Stimulated activated CD8-positive, alpha-beta memory T cell treated with anti-CD3 and anti-CD28 coated beads, Interleukin-7, amount 100 ng/mL, for 48 hours (primary cell): ENCODE measurements at places on chromosomes 11 and 22.
A peak's percentile ranks its signal among the peaks of the same experiment; 100 is the strongest.

DNA sequence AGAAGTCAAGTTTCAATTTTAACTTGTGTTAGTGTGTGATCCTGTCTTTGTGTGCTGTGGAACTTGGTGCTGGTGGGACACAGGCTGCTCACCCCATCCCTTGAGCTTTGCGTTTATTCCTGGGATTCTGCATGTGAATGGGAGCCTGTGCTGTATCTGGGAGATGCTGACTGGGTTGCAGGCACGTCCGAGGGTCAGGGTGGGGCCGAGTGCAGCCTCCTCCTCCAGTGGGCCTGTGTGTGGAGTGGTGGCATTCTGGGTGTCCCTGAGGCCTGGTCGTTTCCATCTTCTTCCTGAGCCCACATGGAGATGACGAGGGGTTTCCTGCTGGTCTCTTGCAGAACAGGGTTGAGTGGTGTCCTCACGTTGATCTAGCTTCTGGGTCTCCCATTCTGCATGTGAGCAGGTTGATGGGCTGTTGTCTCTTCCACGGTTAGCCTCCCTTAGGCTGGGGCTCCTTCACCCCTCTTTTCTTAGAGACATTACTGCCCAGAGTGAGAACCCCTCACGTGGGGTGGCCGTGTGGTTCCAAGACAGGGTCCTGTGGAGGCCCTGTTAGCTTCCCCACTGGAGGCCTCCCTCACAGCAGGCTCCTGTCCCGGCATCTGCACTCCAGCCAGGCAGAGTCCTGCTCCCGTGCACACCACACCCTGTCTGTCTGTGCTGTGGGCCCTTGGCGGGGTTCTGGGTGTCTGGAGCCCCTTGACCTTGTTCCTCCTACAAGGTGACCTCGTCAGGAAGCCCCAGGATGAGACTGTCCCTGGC is 4.9 kb downstream of the PTDSS2 start:
- DNase-seq = no peak

GRCh38 chr22:46122980-46123693 is 27.2 kb upstream of the PPARA start:
- no peak for DNase-seq

- DNase-seq = peak; percentile 51
Observed at GRCh38 chr11:44893846-44894617, 56.7 kb downstream of the TP53I11 start.

- peak; percentile 64 for DNase-seq
Observed at GRCh38 chr22:41092023-41092817, at the start of gene EP300. EP300 (plus strand) TSS chr22:41092592; CDS start chr22:41093005, 413 bp downstream.

GRCh38 chr22:28407645-28408044 is 272.0 kb downstream of the TTC28 start:
- no peak for DNase-seq

- no peak for DNase-seq
Observed at GRCh38 chr11:93906486-93906885, 56.1 kb upstream of the VSTM5 start.

GRCh38 chr11:8107642-8108041 is 26.6 kb downstream of the TUB start:
- no peak for DNase-seq

- DNase-seq = no peak
Observed at GRCh38 chr11:119486691-119487259, 63.8 kb upstream of the THY1 start.

GRCh38 chr11:123469089-123469488 is 39.0 kb downstream of the GRAMD1B start:
- DNase-seq = no peak

GRCh38 chr11:76663912-76664440 is 6.6 kb downstream of the LRRC32 start:
- no peak for DNase-seq

GRCh38 chr11:20193307-20193706 is 33.0 kb upstream of the DBX1 start:
- no peak for DNase-seq

DNA sequence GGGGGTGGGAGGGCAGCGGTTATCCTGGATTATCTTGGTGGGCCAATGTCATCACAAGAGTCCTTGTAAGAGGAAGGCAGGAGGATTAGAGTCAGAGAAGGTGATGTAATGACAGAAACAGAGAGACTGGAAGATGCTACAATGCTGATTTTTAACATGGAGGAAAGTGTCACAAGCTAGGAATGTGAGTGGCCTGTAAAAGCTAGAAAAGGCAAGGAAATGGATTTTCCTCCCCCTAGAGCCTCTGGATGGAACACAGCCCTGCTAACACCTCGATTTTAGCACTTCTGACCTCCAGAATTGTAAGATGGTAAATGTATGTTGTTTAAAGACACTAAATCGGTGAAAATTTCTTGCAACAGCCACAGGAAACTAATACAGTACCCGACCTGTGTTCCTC is 109.3 kb downstream of the MN1 start:
- DNase-seq = no peak

GRCh38 chr22:37618072-37618656 is 9.5 kb downstream of the GGA1 start:
- no peak for DNase-seq

DNA sequence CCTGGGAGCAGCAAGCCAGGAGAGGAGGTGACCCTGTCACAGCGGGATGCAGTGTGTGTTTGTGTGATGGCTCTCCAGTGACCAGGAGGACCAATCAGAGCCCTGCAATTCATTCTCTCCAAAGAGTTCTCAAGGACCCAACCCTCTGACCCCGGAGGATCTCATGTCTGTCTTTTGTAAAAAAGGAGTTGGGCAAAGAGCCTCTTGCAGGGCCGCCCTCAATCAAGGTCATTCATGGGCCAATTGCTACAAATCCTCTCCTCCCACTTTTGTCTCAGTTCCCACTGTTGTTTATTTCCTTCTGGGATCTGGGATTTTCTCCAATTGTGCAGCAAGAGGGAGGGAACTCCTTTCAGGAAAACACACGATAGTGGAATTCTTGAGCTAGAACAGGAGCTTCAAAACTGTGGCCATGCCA is 4.0 kb downstream of the TECTA start:
- DNase-seq = no peak

GRCh38 chr11:44737245-44738085 is 10.7 kb downstream of the TSPAN18 start:
- DNase-seq = no peak

GRCh38 chr11:91261513-91261912 is 963.1 kb upstream of the FAT3 start:
- DNase-seq = no peak

- no peak for DNase-seq
Observed at GRCh38 chr11:3933165-3933628, 77.7 kb downstream of the STIM1 start.

DNA sequence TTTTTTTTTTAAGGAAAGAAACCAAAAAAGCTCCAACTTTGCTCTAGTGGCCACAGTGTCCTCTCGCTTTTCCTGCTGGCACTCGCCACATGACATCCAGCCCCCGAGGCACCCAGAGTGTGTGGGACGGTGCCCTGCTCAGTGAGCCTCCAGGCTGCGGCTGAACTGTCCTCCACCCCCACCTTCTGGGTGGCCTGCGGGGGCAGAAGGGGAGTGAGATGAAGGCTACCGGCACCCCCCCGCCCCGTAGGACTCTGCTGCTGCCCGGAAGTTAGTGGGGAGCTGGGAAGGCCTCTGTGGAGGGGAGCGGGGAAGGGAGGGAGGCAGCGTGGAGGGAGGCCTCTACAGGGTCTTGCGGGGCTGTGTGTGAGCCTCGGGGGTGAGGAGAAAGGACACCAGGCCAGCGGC is 264.4 kb downstream of the CTTN start:
- no peak for DNase-seq

DNA sequence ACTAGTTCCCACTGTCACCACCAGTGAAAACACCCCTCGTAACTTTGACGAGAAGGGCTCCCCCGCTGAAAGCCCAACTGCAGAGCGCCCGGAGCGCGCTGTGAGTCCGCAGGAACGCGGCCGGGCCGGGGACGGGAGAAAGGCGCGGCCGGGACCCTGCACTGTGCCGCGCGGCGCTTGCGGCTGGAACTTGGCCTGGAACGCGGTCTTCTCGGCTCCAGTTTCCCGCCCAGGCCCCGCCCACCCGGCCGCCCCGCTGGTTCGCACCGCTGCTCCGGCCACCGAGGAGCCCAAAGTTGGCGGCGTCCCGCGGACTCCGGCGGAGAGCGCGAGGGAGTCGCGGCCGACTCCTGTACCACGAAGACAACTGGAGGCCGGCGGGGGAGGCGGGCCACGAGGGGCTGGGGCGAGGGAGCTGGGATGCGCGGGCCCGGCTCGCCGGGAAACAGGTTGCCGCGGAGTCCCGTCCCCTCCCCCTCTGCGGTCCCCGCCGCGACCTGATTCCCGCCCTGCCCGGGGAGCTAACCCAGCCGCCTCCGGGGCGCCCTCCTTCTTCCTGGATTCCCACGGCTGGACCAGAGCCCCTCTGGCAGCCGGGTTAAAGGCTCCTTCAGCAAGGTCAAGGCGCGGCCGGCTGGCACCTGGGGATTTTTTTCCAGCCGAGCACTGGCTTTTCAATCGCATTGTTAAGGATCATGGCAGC is 3.4 kb downstream of the TENM4 start:
- DNase-seq = no peak

- DNase-seq = no peak
Observed at GRCh38 chr22:43237280-43237679, 50.3 kb upstream of the TTLL12 start.

- DNase-seq = no peak
Observed at GRCh38 chr11:57324154-57324885, 432 bp downstream of the TNKS1BP1 start.

- DNase-seq = no peak
Observed at GRCh38 chr11:119482521-119483011, 59.6 kb upstream of the THY1 start.

DNA sequence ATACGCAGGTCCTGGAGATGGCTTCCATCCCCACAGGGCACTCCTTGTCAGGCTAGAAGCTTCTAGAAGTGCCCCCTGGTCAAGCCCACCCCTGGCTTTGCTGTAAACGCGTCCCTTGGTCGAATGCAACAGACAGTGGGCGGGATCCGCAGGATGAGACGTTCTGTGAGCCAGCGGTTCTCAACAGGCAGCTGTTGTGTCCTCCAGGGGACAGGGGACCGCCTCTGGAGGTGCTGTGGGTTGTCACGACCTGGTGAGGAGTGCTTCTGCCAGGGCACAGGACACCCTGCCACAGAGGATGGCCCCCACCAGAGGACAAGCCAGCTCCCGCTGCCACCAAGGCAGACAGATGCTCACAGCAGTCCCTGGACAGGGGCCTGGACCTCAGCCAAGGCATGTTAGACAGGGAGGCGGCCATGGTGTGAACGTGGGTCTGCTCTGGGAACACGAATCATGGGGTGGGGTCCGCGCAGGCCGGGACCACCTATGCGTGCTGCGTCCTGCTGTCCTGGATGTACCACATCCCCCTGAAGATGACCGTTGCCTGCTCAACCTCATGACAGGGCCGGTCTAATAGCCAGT is 11.7 kb downstream of the CRELD2 start:
- no peak for DNase-seq

GRCh38 chr22:27267145-27267544 is 534.4 kb downstream of the MN1 start:
- no peak for DNase-seq

- DNase-seq = no peak
Observed at GRCh38 chr11:74443071-74443864, 24.1 kb downstream of the KCNE3 start.

DNA sequence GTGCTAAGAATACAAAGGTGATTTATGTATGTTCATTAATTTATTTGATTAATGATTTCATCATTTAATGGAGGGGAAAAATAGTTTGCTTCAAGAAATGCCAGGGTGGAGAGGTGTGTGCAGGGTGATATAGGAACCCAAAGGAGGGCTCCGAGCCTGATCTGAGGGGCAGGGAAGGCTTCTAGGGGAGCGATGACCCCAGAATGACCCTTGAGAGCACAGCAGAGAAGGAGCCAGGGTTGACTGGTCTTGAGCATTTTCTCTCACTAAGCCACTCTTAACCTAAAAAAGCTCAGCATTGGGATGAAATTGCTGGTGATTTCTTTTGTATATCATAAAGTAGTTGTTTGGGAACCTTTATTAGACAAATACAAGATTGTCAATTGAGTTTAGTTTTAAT is 35.1 kb downstream of the HIPK3 start:
- no peak for DNase-seq

- no peak for DNase-seq
Observed at GRCh38 chr22:43833286-43834240, 21.5 kb upstream of the EFCAB6 start.

DNA sequence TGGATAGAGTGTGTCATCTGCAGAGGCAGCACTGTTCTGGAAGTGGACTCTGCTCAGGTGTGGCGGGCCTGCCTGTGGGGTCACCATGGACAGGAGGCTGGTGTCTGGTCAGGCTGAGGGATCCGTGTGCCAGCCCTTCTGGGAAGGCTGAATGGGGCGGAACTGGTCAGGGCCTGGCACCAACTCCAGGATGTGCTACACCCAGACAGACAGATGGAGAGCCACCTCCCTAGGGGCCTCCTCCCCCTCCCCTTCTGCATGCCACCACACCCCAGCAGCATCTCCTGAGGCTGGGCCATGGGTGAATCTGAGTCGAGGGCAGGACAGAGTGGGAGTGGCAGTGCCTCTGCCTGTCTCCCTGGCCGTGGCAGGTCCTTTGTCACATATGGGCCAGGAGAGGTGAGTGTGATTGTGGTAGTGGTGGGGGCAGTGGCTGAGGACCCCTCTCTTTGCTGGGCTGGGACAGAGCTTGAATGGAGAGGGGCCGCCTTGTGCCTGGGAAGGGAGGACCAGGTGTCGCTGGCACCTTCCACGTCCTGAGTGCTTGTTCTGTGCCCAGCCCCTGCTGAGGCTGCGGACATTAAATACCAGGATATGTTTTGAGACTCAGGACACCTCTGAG is 29.1 kb downstream of the ST3GAL4 start:
- no peak for DNase-seq

- DNase-seq = peak; percentile 13
Observed at GRCh38 chr22:38570779-38571364, 889 bp upstream of the DMC1 start.

GRCh38 chr11:8258784-8259183 is 4.9 kb downstream of the LMO1 start:
- DNase-seq = no peak

DNA sequence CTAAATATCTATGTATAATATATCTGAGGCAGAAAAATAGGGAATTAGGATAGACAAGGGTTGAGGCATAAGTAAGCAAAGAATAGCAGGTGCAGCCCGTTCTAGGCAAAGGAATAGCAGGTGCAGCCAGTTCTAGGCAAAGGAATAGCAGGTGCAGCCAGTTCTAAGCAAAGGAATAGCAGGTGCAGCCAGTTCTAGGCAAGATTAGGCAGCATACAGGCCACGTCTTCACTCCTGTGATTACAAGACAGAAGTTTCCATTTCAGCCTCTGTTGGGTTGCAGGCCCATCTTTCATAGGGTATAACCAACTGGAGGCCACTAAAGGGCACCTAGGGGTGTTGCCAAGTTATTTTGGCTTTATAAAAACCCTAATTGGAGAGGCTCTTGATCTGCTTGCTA is 28.8 kb upstream of the CHORDC1 start:
- no peak for DNase-seq

DNA sequence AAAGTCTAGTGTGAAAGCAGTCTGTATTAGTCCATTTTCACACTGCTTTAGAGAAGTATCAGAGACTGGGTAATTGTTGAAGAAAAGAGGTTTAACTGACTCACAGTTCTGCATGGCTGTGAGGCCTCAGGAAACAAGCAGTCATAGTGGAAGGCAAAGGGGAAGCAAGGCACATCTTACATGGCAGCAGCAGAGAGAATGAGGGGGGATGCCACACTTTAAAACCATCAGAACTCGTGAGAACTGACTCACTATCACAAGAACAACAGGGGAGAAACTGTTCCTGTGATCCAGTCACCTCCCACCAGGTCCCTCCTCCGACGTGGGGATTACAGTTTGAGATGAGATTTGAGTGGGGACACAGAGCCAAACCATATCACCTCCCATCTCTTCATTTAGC is 13.8 kb upstream of the TUBA8 start:
- DNase-seq = no peak

GRCh38 chr22:43819421-43819921 is 7.4 kb upstream of the EFCAB6 start:
- no peak for DNase-seq
